ENCODE measurements at places on chromosomes 2 and 18.

- DNase-seq: no peak
Measured at GRCh38 chr18:60019463-60019840, 119.7 kb downstream of the PMAIP1 start.

GRCh38 chr2:154280543-154280942, 408.8 kb downstream of the GALNT13 start:
- DNase-seq: no peak

DNA sequence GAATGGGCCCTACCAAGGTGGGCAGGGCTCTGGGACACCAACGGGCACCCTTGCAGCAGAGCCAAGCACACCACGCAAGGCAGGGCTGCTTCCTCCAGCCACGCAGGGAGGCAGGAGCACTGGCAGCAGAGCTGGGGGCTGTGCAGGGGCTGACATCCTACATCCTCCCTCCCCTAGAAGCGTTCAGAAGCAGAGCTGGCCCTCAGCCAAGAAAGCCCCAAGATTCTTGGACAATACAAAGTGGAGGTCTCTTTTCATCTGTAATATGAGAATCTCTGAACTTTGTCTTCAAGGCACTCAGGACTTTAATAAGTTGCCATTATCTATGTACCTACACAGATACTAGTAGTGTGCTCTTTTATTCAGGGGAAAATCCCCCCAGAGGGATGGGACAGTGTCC, 128.1 kb upstream of the AGAP1 start:
- DNase-seq: no peak

DNA sequence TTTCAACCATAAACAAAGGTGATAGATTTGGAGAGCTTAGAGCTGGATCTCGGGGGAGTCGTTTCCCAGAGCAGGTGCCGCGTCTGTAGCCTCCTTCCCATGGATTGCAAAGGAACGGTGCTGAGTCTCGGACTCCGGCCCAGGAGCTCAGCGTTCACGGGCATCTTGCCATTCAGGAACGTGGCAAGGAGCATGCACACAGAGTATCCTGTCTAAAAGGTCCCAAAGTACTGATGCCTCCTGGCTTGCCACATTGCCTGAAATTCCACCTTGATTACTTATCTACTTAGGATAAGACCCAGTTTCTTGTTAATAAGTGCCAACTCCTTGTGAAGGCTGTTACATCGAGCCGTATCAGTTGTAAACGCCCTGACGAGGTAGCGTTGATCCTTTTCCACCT, 197.8 kb upstream of the MYT1L start:
- no peak for DNase-seq

- DNase-seq: no peak
Measured at GRCh38 chr2:48080534-48081316, 174.4 kb upstream of the FBXO11 start.

GRCh38 chr18:31040686-31041270, 1.8 kb downstream of the DSC3 start:
- no peak for DNase-seq

GRCh38 chr2:187079901-187080300, 230.9 kb upstream of the ZSWIM2 start:
- DNase-seq: no peak

GRCh38 chr2:66305718-66306117, 129.2 kb upstream of the MEIS1 start:
- DNase-seq: peak; percentile 83

DNA sequence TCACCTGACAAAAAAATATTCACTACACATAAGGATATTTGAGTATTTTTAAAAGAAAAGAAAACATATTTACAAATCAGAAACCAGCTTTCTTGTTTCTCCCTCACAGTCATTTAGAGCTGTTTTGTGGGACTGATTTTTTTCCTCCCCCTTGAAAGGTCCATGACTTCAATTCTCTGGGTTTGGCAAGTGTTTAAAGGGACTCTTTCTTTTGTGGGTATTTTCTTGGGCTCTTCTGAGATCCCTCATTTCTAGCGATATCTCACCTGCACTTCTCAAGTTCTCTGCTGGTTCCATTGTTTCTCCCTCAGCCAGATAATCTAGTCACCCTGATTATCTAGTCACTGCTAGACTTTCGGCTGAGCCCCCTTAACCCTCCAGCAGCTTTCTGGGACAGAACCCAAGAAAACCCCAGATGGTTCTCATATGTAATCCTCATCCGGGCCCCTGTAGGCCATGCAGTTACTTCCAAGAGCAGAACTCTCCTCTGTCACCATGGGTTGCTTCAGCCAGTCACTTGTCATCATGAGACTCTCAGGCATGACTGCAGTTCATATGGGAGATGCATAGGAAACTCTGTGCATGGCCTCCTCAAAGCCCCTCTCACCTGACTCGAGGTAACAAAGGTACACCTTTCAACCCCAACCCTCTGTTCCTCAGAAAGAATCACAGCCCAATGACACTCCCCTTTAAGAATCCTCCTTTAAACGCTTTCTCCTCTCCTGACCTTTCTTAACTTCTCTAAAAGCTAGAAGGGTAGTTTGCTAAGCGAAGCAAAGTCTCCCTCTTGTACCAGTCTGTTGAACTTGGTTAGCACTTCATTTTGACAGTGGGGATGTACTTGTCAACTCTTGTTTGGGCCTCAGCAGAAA, 36.7 kb upstream of the ITGA4 start:
- DNase-seq: no peak

- no peak for DNase-seq
Measured at GRCh38 chr2:168514692-168515091, 58.6 kb downstream of the CERS6 start.

- DNase-seq: no peak
Measured at GRCh38 chr2:237715459-237715947, 83.1 kb upstream of the RBM44 start.

GRCh38 chr18:46343931-46344372, 239.8 kb downstream of the HAUS1 start:
- no peak for DNase-seq

All from NCI-H345 (cell line).